Stimulated activated CD8-positive, alpha-beta memory T cell treated with anti-CD3 and anti-CD28 coated beads, Interleukin-4, amount 100 ng/mL, for 4 hours (primary cell): ENCODE measurements at places on chromosomes 3 and 15.

- DNase-seq, result no peak
Measured at GRCh38 chr3:110344487-110344886, 727.1 kb upstream of the NECTIN3 start.

DNA sequence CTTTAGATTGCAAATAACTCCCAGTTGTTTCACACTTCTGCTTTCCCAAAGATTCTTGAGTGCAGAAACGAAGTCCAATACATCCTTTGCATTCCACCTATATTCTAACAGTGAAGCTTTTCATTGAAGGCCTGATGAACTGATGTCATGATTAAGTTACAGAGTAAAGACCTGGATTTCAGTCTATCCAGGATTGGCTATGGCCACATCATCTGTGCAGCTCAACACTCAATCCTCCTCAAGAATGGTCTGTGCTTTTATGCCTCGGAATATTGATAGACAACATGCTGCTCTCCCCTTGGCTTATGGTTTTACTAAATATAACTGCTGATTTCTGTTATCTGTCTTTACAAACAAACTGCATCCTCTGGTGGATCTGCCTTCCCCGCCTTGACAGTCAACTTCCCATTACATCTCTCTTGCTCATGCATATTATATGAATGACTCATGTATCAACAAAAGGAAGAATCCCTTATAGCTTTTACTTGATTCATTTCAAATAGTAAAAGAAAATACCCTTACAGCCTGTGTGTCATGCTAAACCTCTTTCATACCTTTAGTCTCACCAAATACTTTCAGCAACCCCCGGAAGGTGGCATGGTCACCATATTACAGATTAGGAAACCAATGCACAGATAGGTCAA lies 59.5 kb downstream of the SCN11A start:
- no peak for DNase-seq

- DNase-seq, result no peak
Measured at GRCh38 chr3:9111417-9111816, 138.0 kb downstream of the SRGAP3 start.

GRCh38 chr3:161854232-161854771 lies 357.7 kb downstream of the OTOL1 start:
- DNase-seq, result no peak

DNA sequence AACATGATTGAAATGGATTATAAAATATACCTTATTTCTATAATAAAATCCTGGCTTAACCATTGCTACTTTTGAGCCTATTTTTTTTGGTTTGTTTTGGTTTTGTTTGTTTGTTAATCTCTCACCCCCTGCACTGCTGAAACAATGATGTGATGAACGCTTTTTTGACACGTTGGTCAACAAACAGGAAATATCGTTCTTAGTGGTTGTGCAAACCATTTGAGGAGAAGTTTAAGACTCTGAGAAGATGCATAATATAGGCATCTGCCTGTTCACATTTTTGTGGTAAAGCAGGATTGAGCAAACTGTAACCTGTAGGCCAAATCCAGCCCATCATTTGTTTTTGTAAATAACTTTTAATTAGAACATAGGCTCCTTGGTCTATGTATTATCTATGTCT lies 75.5 kb upstream of the MDFIC2 start:
- no peak for DNase-seq

GRCh38 chr15:79837846-79838245 lies 59.0 kb downstream of the MTHFS start:
- no peak for DNase-seq

DNA sequence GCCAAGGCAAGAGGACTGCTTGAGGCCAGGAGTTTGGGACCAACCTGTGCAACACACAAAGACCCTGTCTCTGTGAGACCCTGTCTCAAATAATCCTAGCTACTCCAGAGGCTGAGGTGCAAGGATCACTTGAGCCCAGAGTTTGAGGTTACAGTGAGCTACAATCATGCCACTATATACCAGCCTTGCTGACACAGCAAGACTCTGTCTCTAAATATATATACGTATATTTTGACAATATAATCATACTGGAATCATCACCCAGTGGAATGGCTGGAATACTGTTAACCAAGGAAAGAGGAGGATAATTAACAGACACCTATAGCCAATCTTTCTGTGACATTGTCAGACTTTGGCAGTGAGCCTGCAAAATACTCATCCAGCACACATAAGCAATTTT lies 9.0 kb upstream of the MAP1A start:
- no peak for DNase-seq
